ENCODE measurements at places on chromosomes 7 and 10.

GRCh38 chr7:28738412-28738811 lies 219.7 kb downstream of the TRIL start:
- no peak for DNase-seq

DNA sequence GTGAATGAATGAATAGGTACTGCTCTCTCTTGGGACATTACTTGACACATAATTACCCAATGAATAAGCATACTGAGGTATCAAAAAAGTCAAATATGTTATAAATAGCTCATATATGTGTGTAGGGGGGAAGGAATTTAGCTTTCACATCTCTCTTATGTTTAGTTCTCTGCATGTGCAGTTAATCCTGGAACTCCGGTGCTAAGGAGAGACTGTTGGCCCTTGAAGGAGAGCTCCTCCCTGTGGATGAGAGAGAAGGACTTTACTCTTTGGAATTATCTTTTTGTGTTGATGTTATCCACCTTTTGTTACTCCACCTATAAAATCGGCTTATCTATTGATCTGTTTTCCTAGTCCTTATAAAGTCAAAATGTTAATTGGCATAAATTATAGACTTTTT lies 1.2 kb downstream of the CFTR start:
- DNase-seq: no peak

DNA sequence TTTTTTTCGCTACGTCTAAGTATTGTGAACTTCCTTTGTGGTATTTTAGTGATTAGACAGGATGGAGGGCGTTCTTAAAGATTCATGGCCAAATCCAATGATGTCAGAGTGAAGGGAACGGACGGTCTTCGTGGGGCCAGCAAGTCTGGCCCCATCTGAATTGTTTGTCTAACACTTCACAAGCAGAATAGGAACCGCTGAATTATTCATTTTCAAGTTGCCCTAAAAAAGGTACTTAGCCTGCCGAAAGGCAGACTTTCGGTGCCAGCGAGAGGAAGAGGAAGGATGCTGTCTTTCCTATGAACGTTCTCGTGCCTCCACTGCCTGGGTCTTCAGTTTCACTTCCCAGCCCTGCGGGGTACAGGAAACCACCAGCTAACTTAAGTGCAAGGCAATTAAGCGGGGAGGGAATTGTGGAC lies 145.7 kb upstream of the SH2B2 start:
- no peak for DNase-seq

GRCh38 chr10:32139223-32140073 lies 83.2 kb upstream of the KIF5B start:
- DNase-seq: peak; percentile 89

- no peak for DNase-seq
Observed at GRCh38 chr10:131980761-131981428, 828 bp downstream of the BNIP3 start.

DNA sequence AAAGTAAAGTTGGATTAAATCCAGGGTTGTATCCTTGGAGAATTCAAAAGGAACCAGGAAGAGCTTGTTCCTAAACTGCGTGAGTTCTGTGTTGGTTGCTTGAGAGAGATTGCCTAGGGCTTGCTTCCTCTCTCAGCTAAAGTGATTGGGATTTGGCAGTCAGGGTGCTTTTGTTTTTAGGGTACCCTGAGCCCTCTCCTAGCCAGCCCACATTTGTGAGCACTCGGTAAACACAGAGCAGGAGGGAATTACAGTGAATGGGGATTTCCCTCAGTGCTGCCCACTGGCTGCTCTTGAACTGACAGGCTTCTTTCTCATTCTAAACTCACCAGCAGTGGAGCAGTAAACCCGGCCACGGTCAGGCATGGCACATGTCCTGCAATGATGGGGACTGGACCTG lies 146.9 kb downstream of the TPST1 start:
- no peak for DNase-seq

- DNase-seq: no peak
Observed at GRCh38 chr7:100545360-100546128, 6.5 kb downstream of the AGFG2 start.

GRCh38 chr7:28596245-28596935 lies 184.1 kb downstream of the CREB5 start:
- DNase-seq: no peak

DNA sequence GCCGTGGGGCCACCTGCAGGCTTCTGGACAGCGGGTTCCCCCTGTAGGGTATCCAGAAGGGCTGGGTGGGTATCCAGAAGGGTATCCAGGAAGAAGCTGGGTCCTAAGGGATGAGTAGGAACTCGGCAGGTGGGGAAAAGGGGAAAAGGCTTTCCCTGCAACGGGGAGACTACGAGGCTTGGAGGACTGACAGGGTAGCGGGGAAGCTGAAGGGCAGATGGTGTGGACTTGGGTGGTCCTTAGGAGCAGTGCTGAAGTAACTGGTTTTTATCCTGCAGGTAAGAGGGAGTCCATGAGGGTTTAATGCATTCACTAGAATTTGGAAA lies 525 bp downstream of the UBE2D4 start:
- DNase-seq: no peak
